Activated CD4-positive, alpha-beta memory T cell treated with anti-CD3 and anti-CD28 coated beads, Interleukin-2, amount 10 ng/mL, durations not matched to agents 7 days and 5 days (primary cell): ENCODE measurements at places on chromosomes 5 and 9. TPM values are rescaled to one million over a fixed set of nuclear protein-coding genes. Genes with fewer than 3 reads are reported as not detected.

GRCh38 chr5:142506756-142507155 lies 179.1 kb downstream of the FGF1 start:
- no peak for DNase-seq

DNA sequence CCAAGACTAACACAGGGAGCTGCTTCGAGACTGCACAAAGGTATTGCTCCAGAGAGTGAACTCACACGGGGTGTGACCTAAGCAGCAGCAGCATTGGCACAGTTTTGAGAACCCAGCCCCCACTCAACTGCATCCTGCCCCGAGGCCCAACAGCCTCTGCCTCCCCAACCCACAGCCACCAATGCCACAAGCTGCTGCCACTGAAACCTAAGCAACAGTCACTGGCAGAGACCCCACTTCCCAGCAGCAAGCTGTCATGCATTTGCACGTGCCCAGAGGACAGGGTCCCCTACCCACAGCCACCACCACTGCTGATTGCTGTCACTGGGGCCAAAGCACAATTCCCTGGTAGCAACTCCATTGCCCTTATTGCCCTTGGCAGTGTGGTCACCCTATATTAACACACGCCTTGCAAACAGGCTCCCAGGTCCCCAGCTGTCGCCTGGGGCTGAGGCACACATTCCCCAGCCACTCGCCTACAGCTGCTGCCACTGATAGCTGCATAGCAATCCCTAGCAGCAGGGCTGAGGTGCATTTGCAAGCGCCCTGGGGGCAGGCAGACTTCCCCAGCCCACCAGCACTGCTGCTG lies 141.0 kb downstream of the AGTPBP1 start:
- peak; percentile 52 for DNase-seq

DNA sequence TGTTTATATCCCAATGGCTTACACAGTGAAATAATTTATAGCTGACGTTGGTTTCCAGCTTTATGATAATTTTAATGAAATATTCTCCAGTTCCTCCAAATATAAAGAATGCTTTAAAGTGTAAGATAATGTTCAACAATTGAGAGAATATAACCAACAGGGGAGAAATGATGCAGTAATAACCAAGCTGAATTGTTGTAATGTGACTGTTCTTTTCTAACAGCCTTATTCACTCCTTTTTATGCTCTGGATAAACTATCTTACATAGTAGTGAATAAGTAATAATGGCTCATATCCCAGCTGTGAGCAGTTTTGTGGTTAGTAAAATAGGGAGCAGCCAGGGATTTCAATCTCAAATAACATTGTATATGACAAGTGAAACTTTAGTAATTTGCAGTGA lies 2348.7 kb upstream of the ACO1 start:
- no peak for DNase-seq

DNA sequence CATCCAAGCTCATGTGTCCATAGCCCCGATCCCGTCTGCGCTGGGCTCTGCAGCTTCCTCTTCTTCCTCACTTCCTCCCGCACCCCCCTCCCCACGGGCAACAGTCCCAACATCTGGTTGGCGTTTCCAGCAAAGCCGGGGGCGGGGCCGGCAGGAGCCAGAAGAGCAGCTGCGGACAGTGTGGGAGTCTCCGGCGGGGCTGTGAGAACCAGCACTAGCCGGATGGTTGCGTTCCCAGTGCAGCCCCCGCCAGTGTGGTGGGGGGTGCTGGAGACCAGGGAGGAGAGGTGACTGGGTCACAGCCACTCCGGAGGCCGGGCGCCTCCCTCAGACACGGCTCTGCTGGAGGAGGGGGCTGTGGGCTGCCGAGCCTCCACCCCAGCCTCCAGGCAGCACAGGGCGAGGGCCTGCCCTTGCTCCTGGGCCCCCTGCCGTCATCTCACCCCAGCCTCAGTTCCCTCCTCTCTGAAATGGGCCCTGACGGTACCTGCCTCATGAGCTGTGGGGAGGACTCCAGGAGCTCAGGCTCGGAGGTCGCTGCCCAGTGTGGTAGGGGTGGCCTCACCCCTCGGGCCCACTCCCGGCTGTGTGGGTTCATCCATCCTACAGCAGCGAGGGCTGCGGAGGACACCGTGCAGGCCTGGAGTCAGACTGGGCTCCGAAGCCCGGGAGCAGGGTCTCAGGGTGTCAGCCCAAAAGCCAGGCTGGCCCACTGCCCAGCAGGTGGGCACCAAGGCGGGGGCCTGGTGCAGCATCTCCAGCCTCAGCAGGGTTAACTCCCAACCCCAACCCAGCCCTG lies 41.5 kb upstream of the NOTCH1 start:
- no peak for DNase-seq

DNA sequence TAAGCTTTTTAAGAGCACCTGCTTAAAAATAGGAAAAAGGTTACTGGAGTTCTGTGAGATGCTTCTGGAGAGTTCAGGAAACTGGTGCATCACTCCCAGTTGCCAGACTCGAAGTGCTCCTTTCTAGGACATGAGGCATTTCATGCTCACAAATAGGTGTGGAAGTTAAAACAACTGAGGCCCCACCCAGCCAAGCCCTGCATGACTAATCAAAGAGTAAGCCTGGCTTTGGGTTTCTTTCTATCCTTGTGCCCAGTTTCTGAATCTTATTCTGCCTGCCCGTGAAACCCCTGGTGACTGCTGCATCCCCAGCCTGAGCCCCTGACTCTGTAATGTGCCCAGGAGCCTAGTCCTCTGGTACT lies 7.7 kb downstream of the SPINK9 start:
- no peak for DNase-seq

- DNase-seq = no peak
Observed at GRCh38 chr9:4955836-4956235, 29.2 kb upstream of the JAK2 start.

DNA sequence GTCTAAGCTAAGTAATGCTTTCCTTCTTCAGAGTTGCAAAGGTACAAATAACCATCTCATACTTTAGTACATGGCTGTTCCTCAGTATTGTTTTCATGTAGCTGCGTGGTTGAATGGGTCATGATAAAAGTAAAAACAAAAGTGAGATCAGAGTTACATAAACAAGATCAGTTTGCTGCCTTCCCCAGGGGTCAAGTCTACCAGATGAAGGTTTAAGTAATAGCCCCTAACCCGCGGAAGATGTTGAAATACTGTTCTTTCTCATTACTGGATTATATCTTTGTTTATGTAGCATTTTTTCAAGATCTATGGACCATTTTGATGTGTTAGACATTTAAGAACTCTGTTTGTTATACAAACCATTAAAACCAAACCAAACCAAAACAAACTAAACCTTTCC lies 34.1 kb upstream of the ARRDC3 start:
- DNase-seq = no peak

DNA sequence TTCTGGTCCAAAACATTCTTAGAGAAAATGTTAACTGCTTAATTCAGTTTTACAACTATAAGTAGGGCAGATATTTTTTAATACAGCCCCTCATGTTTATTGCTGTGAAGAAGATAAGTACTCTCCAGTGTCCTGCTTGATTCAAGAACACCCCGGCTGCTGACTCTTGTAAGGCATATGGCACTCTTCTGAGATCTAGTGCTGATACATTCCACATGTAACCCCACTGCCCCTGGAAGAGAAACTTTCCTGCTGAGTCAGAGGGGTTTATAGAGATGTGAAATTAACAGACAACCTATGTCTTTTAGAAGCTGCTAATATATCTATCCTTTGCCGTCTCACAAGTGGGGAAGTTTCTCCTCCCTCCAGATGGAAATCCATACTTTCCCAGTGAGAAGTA lies 1.0 kb upstream of the MINAR2 start:
- no peak for DNase-seq

GRCh38 chr5:107542428-107542827 lies 128.3 kb downstream of the EFNA5 start:
- DNase-seq = no peak

Gene CCDC69
- total RNA-seq = 62.6 TPM

Gene PCDHGB5
- not detected for total RNA-seq

Gene ADRA1B
- not detected for total RNA-seq

Gene GFI1B
- not detected for total RNA-seq

Gene HTR4
- not detected for total RNA-seq

Gene OGN
- total RNA-seq = not detected

Gene SLC25A2
- 0.50 TPM for total RNA-seq

Gene GPX8
- not detected for total RNA-seq

Gene NR2F1-AS1
- not detected for total RNA-seq
